CD4-positive, alpha-beta T cell treated with Interleukin-6 for 4 hours (primary cell): ENCODE measurements at places on chromosomes 4 and X.

GRCh38 chr4:163598028-163598427, 103.5 kb downstream of the TMA16 start:
- no peak for DNase-seq

- no peak for DNase-seq
Observed at GRCh38 chrX:69130439-69130838, 34.8 kb downstream of the PJA1 start.

DNA sequence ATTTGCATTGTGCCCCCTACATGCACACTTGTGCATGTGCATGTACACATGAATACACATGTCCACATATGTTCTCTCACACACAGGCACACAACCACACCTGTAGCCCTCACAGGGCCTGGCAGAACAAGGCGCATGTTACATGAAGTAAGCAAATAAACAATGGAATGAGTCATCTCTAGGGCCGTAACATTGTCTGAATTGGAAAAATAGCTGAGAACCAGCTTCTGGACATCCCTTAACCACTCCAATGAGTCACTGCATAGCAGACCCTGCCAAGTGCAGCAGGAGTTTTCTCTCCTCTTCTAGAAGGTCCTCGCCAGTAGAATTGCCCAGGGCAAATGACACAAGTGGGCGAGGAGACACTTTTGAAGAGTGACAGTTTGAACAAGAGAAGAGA, 66.1 kb downstream of the MAGEA10 start:
- no peak for DNase-seq

DNA sequence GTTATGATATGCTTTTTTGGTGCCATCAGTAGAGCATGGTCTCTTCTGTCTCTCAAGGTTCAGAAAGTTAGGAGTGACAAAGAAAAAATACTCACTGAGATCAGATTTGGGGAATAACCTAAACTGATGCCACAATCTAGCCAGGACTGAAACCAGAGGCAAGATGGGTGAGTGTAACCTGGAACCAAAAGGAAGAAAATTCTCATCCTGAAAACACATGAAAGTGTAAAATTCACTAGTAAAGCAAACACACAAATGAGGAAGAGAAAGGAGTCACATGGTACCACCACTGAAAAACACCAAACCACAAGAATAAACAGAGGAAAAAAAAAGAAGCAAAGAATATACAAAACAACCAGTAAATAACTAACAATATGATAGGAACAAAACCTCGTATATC, 96.4 kb downstream of the ANXA10 start:
- no peak for DNase-seq

GRCh38 chrX:17187136-17187756, 187.8 kb upstream of the NHS start:
- no peak for DNase-seq
